HFFc6 (cell line): ENCODE measurements at places on chromosomes 5 and 9.

DNA sequence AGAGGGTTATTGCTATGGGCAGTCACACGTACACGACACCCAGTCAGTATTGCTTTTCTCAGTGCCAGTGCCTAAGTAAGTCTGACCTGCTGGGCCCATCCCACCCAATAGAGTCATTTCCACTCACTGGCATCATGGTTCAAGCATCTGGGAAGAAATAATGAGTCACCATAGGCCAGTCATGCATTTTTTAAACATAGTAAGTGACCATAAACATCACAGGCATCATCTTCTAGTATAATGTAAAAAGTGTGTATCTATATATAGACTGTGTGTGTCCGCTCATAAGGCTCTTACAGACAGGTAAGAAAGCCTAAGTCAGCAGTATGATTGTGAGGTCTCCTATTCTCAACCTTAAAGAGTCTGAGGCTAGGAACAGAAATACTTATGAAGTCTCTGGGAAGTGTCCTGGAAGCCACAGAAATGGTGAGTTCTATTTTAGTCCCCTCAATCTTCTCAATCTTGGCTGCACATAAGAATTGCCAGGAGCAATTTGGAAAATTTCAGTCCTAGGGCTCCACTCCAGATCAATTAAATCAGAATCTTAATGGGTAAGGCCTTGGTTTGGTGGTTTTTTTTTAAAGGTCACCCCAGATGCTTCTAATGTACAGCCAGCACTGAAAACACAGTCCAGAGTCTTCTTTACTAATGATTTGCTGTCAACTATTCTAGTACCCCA is 65.2 kb downstream of the ZNF366 start:
- H3K4me1 ChIP-seq, result peaks cover 52% of the 10 kb centered on the region
- H3K36me3 ChIP-seq, result no peaks in the 10 kb centered on the region

DNA sequence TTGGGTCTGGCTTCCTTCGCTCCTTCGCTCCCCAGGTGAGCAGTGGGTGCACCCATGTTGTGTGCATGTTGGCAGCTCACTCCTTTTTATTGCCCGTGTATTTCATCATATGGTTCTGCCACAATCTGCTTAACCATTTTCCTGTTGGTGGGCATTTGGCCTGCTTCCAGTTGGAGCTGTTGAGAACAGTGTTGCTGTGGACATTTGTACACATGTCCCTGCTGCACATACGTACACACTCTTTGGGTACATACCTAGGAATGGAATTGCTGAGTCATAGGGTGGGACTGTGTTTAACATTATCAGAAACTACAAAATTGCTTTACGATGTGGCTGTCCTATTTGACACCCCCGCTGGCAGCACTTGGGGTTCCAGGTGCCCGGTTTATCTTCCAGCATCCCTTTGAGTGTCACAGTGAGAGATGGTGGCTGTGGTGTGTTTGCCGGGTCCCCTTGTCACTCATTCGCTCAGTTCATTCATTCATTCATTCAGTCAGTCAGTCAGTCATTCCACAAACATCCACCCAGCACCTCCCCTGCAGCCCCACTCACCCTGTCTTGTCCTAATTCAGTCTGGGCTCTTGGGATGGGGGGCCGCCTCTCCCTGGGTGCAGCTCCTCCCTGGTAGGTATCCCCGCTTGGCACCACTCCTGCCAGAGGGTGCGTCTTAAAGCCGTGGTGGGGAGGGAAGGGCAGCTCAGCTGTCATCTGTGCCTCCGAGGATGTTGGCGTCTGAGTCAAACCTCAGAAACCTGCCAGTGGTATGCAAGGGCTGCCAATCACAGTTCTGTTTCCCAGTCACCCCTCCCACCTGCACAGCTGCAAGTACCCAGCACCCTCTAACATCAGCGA is 7.9 kb upstream of the FIBCD1 start:
- peaks cover 9% of the 10 kb centered on the region; the same call in 1 of the 2 replicates for H3K4me1 ChIP-seq
- H3K27ac ChIP-seq, result no peak overlapping the region
- no peak for DNase-seq

DNA sequence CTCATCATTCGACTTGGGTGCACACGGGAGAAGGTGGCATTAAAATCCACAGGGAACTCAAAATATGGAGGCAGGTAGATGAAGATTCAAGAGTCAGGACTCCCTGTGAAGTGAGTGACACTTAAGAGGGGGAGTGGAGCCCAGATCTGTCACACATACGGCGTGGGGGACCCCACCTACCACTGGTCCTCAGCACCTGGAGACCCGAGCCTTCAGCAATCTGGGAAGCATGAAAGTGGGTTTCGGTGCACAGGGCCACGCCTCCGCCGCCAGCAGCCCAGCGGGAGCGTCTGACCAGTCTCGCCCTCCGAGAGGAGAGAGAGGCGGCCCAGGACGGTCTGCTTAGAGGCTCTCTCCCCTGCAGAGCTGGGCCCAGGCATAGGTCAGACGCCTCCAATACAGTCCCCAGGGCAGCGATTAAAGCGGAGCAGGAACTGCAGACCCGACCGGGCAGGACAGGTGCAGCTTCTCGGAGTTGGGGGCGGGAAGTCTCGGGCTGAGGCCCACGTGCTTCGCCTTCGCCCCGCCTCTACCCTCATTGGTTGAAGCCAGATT is 639 bp upstream of the SLC2A8 start:
- H3K27ac ChIP-seq, result no peak overlapping the region; the same call in 1 of the 2 replicates
- no peak for DNase-seq
- peak overlapping the region; percentile 81 for H3K4me3 ChIP-seq
- H3K27me3 ChIP-seq, result peaks cover 6% of the 10 kb centered on the region
- H3K4me1 ChIP-seq, result peaks cover 26% of the 10 kb centered on the region
- H3K36me3 ChIP-seq, result no peaks in the 10 kb centered on the region

DNA sequence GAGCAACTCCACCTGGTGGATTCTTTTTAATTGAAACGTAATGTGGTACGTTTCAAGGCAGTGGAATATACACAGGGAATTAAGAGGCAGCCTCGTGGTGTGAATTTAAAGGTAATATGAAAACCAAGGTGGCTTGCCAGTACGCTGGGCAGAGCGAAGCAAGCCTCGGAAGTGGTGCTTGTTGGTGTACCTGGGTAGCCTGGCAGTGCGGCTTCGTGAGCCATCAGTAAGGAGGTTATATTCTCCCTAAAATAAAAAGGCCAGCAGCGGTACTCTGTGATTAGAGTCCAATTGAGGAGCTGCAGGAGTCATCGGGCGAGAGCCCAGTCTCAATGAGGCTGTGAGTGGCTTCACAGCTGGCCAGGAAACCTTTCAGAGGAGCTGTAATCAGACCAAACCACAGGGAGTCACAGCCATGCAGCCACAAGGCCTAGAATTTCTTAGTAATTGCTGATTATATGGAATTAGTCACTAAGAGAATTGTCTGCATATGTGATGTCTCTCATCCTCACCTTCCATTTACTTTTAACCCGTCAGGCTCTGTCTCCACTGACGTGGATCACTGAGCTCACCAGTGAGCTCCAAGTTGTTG is 57.7 kb downstream of the DCP2 start:
- peaks cover 14% of the 10 kb centered on the region; the same call in 1 of the 2 replicates for H3K36me3 ChIP-seq
- H3K4me3 ChIP-seq, result peak overlapping the region; percentile 48; the same call in 1 of the 2 replicates
- H3K27me3 ChIP-seq, result peaks cover 4% of the 10 kb centered on the region; the same call in 1 of the 2 replicates
- DNase-seq, result peak; percentile 92
- peak overlapping the region; percentile 70 for H3K27ac ChIP-seq

- H3K4me3 ChIP-seq, result no peak overlapping the region
- H3K36me3 ChIP-seq, result peaks cover 7% of the 10 kb centered on the region
- H3K27me3 ChIP-seq, result no peaks in the 10 kb centered on the region; the same call in 1 of the 2 replicates
- no peak overlapping the region for H3K27ac ChIP-seq
Measured at GRCh38 chr9:116596646-116597045, 90.5 kb upstream of the TRIM32 start.

DNA sequence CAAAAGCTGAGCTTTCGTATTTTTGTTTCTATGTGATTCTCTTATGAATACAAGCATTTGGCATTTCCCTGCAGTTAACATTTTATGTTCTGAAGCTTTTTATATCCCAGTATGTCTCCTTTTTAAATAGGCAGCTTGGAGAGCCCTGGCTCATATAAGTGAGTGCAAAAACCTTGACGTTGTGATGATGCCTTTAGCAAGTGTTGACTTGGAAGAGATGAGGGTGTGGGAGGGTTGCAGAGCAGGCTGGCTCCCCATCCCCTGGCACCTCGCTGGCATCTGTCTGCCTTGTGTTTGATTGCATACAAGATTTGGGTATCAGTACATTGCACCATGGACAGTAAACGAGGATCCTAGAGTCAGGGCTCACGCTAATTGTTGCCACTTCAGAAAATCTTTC is 42.1 kb upstream of the DIRAS2 start:
- no peak overlapping the region for H3K27ac ChIP-seq
- H3K4me3 ChIP-seq, result no peak overlapping the region
- H3K27me3 ChIP-seq, result no peaks in the 10 kb centered on the region; the same call in 1 of the 2 replicates
- H3K36me3 ChIP-seq, result no peaks in the 10 kb centered on the region
- DNase-seq, result no peak

DNA sequence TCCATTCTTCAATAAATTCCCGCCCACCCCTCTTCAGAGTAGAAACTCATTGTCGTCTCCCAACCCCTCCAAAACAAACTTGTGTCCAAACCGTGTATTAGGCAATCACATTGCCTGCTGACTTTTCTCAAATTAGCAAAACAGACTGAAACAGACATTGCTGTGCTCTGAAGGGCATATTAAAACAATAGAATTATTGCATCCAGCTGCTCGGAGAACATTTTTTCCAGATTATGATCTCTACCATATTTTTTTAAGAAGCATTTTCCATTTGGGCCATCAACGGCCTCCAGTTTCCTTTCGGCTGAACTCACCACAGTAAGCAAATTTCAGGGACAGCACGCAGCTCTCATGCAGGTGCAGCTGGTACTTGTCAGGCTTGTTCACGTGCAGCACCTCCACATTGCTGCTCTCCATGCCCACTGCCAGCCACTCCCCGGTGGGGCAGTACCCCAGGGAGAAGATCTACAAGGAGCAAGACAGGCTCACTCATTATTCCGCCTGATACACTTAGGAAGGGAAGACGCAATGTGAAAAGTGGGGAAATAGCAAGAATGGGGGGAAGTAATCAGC is 104.1 kb downstream of the TLE1 start:
- no peak for DNase-seq
- H3K36me3 ChIP-seq, result peaks cover 13% of the 10 kb centered on the region; the same call in 1 of the 2 replicates
- H3K4me3 ChIP-seq, result no peak overlapping the region

- H3K36me3 ChIP-seq, result no peaks in the 10 kb centered on the region; the same call in 1 of the 2 replicates
- no peak for DNase-seq
- H3K27me3 ChIP-seq, result no peaks in the 10 kb centered on the region
- no peaks in the 10 kb centered on the region for H3K4me1 ChIP-seq
- H3K4me3 ChIP-seq, result no peak overlapping the region
Measured at GRCh38 chr5:7534505-7534904, 138.6 kb downstream of the ADCY2 start.
